Osteocyte (in vitro differentiated cells): ENCODE measurements at places on chromosomes 7 and 10.

DNA sequence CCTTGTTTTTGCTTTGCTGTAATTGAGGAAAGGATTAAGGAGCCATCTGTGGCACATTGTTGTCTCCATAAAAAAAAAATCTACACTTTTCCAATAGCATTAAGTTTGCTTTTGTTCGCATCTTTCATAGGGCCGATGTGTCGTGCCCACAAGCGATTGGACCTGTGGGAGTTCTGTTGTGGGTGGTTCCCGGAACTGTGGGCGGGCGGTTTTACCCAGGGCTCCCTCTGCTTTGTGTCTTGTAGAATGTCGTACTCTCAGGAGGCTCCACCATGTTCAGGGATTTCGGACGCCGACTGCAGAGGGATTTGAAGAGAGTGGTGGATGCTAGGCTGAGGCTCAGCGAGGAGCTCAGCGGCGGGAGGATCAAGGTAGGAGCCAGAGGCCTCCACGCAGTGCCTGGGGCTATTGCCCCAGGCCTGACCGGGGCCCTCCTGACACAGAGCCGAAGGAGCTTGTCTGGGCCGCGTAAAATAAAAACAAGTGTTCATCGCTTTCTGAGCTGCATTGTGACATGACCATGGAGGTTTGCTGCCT is 92.4 kb downstream of the ACTR3B start:
- DNase-seq, result peak; percentile 81

DNA sequence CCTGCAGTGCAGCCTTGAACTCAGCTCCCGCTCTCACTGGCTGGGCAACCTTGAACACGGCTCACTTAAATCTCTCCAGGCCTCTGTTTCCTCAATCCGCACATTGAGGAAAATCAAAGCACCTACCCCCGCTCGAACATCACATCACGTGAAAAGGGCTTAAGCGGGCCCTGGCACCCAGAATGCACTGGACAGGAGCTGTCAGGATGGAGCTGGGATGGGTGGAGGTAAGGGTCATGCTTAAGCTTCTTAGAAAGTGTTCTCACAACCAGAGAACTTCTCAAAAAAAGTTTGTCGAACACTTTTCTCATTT is 55.7 kb upstream of the MGMT start:
- DNase-seq, result peak; percentile 59

- no peak for DNase-seq
These were observed 305.5 kb downstream of the DNAJB9 start for GRCh38 chr7:108875139-108875538.

DNA sequence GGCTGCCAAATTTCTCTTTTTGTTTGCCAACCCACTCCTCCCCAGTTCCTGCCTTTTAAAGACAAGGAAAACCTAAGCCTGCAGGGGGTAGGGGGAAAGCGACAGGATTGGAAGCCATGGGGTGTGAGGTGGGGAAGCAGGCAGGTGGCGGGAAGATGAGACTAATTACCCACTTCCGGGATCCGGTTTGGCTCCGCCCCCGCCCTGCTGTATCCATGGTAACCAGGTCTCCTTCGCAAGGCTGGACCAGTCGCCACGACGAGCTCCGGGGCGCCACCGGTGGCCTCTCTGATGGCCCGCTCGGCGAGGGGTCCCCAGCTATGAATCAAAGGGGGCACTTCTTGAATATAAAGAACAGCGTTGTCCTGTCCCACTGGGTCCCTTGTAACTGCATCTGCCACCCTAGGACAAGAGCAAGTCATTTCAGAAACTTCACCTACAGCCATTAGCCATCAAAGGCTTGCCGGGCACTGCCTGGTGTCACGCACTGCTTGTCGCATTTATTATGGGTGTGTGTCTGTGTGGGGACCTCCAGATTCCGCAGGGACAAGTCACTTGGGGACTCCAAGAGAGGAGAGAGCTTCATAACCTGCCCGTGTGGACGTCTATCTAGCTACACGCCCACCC is 55.4 kb upstream of the LMTK2 start:
- DNase-seq, result no peak

GRCh38 chr10:43295436-43295835 is 28.6 kb upstream of the RASGEF1A start:
- no peak for DNase-seq

- DNase-seq, result no peak
These were observed 201.6 kb downstream of the SORCS3 start for GRCh38 chr10:104842704-104843103.

- no peak for DNase-seq
These were observed 98.6 kb upstream of the MDFIC start for GRCh38 chr7:114823290-114823689.

- no peak for DNase-seq
These were observed 134.2 kb upstream of the KCNMA1 start for GRCh38 chr10:77771851-77772250.

- DNase-seq, result no peak
These were observed 8.1 kb downstream of the HERC4 start for GRCh38 chr10:68067029-68067428.

DNA sequence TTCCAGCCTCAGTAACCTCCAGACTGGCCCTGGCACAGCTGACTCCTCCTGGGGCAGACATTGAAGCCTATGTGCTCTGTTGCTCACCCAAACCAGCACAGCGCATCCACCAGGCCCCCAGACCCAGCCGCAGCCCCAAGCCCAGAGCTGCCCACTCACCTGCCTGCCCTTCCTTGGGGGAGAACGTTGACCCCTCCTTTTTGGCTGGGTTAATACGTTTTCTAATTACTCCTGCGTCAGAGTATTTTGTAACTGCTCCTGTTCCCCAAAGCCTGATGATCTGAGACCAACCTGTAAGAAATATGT is 106.9 kb upstream of the NPS start:
- DNase-seq, result no peak

GRCh38 chr7:69799990-69800389 is 201.7 kb downstream of the AUTS2 start:
- no peak for DNase-seq

GRCh38 chr10:76429368-76430060 is 998.1 kb downstream of the LRMDA start:
- no peak for DNase-seq

DNA sequence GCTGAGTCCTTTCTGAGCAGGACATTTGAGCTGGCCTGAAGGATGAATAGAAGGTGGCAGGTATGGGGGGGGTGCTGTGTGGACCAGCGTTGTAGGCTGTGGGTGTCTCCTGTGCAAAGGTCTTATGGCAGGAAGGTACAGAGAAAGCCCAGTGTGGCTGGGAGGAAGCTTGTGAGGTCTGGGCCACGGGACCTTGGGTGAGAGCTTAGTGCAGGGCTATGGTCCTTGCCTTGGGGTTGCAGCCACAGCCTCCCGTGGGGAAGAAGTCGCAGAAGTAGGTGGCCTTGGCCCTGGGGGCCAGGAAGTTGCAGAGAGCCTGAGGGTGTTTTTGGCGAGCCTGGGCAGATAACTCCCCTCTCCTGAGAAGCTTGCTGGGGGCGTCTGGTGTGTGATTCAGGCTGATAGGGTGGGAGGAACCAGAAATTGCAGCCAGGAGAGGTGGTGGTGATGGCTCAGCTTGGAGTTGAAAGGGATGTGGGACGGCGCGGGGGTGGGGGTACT is 172.0 kb upstream of the TNRC18 start:
- no peak for DNase-seq

DNA sequence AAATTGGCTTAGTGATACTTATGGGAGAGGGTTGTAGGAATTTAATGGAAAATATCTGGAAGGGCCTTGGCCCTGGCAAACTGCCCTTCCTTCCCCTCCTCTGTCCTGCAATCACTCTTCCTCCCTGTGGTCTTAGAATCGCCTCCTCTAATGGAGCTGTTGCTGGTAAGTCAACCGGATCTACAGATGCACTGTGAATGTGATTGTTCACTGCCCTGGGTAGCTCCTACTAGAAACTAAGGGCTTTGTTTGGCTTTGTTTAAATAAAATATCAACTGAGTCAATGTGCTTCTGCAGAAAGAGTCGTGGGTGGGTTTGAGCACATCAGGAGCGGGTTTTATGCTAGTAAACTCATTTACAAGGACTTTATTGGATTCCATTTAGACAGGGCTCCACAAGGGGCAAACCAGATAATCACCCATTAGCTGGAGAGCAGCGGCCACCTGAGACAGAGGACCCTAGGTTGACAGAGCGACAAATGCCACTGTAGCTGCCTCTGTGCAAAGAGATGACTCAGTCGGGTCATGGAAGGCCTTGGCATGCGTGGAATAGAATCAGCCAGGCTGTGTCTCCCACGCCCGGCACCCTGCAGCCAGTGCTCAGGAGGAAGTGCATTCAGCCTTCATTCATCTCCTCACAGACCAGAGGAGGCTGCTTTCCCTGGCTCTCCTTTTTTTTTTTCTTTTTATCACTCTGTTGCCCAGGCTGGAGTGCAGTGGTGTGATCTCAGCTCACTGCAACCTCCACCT is 97.9 kb downstream of the GAD2 start:
- DNase-seq, result no peak

- DNase-seq, result no peak
These were observed 38.7 kb downstream of the LAMB4 start for GRCh38 chr7:108091461-108091831.

GRCh38 chr7:46809886-46810285 is 772.0 kb downstream of the TNS3 start:
- no peak for DNase-seq

DNA sequence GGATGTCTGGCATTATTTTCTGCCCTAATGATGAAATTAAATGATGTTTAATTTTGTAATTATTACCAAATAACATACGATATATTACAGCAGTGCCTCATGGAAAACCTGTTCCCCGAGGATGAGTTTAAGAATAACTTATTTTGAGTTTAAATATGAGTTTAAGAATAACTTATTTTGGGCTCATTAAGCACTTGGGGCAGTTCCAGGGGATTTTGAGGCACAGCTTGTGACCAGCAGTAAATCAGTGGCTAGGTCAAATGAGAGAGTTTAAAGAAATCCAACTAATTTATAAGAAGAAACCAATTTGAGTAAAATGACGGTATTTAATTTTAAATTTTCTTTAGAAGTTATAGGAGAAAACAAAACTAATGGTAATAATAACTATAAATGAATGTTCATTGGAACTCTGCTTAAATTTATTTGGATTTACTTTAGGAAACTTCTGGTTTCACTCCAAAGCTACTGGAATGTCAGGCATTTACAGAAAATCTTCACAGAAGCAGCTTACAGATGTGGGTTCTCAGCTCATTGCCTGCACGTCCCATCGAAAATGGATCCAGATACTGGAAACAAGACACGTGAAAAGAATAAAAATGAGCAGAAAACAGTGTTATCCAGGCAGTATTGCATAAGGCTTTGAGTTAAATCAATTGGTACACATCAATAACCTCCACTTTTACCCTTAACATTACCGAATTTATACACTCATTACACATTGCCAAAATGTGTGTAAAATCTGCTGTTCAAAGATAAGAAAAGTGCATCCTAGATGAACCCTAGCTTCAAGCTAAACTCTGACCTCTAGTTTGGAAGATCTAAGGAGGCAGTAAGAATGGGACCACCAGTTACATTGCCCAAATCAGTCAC is 784.5 kb upstream of the IGFBP3 start:
- DNase-seq, result no peak

- DNase-seq, result no peak
These were observed 90.6 kb upstream of the SEMA3E start for GRCh38 chr7:83739527-83739926.

- DNase-seq, result no peak
These were observed 68.6 kb upstream of the EFCAB10 start for GRCh38 chr7:105649727-105650381.

DNA sequence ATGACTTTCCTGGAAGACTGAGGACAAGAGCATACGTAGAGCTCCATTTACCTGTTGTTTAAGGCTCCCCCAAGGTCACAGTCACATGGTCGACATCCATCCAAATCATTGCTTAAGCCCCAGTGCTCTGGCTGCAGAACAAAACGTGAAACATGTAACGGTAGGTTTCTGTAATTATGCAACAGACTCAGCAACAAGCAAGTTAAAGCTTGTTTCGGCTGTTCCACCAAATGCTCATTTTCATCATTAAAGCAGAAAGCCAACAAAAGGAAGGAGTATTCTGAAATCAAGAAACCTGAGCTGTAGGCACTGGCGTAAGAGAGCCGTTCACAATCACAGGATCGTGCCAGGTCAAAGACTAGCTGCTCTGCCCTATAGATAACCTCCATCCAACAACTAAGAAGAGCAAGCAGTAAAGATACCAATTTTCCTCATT is 30.0 kb downstream of the LAMB1 start:
- no peak for DNase-seq

DNA sequence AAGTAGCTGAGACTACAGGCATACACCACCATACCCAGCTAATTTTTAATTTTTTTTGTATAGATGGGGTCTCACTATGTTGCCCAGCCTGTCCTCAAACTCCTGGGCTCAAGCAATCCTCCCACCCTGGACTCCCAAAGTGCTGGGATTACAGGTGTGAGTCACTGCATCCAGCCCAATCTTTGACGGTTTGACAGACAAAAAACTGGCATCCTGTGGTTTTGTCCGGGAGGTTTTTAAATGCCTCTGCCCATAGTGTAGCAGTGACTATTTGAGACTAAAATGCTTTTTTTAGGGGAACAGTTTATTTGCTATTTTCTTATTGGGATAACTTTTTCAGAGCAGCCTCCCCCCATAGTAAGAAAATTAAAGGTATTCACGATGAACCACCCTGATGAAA is 523.7 kb upstream of the GALNT17 start:
- no peak for DNase-seq

DNA sequence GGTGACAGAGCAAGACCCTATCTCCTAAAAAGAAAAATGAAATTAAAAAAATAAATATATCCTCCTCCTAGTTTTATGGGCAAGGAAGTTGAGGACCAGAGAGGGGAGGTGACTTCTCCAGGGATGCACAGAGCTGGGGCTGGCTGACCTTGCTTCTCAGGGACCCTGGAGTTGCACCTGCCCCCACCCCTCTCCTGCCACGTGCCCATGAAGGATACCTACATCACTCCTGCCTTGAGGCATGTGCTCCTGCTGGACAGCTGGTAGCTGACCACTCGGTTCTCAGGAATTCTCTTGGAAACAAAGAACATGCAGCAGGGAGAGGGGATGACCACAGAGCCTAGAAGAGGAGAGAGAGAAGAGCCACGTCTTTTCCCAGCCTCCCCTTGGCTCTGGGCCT is 522 bp downstream of the CCL24 start:
- DNase-seq, result no peak

DNA sequence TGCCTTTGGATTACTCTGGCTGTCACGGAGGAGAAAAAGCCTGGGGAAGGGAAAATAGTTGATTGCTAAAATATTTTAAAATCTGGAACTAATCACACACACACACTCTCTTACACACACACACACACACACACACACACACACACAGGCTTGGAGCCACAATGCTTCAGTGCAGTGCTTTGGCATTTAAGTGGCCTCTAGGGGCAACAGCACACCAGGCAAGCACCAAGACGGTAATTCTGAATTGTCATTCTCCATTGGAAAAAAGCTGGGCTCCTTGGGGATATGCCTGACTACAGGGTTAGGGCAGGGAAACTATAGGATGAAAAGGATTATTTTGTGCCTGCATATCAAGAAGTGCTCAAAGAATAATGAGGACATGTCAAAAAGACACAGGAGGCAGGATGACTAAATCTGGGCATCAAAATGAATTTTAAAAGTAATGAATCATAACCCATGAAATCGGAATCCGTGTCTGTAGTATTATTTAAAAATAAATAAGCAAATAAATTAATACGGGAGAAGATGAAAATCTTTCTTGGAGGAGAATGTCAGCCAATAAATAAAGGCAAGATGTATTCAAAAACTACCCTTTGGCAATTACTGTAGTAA is 30.4 kb upstream of the DDC start:
- peak; percentile 64 for DNase-seq

- DNase-seq, result no peak
These were observed 24.8 kb downstream of the NPTX2 start for GRCh38 chr7:98641646-98642500.
